Kidney glomerular epithelial cell (primary cell): ENCODE measurements at places on chromosomes 3 and 15.

DNA sequence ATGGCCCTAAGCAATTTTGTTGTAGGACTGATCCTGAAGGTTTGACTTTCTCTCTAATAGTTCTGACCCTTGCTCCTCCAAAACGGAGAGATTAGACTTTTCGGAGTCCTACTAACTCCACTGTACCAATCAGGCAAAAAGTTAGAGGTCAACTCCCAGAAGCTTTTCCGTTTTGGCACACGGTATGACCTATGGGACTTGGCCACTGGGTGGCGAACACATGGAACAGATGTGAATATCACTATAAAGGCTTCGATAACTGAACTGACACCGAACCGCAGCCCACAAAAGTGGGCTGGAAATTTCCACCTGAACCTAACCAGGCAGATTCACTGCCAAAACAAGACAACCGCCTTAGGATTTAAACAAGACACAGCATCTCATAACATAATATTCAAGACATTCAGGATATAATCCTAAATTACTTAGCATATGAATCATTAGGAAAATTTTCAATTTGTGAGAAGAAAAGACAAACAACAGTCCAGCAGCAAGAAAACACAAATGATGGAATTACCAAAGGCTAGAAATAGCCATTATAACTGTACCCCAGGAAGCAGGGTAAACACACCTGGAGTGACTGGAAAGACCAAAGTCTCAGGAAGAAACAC is 12.2 kb upstream of the TM2D3 start:
- no peak for DNase-seq

GRCh38 chr3:140917772-140918171 is 23.9 kb upstream of the SLC25A36 start:
- no peak for DNase-seq

DNA sequence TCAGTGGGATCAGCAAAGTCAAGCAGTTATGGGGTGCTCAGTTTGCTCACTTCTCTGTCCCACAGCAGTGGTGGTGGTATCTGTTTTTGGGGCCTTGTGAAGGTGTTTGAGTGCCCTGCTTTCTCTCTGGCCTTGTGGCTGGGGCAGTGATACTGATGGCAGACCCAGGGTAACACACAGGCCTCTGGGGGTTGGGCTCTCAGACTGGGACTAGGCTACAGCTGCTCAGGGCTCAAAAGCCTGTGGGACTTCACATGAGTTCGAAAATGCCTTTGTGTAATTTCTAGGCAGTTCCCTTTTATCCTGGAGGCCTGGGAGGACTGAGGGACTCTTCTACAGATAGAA is 75.3 kb downstream of the STXBP5L start:
- DNase-seq: no peak

DNA sequence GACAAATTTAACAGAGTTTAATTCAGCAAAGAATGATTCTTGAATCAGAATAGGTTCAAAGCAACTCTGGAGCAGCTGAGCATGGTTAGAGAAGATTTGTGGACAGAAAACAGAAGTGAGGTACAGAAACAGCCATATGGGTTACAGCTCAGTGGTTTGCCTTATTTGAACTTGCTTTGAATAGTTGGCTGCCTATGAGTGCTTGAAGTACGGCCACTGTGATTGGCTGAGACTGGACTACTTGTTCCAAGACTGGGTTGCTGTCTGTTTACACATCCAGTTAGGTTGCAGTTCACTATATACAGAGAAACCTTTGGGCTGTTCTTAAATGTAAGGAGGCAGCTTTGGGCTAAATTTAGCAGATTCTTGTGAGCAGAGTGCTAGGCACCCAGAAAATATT is 79.4 kb upstream of the CADPS start:
- no peak for DNase-seq

DNA sequence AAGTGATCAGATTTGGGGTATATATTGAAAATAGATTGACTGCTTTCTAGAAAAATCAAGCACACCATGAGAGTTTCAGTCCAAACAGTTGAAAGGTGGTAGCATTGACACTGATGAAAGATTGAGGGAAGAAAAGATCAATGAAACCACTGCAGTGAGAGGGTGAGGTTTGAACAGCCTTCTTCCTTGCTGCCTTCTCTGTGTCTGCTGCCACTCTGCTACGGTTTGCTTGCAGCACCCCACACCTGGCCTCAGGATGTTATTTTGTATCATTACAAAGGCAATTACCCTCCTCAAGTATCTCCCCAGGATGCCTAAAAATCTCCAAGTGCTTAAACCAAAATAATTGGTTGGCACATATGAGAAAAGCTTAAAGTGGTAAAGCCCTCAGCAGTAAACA is 683.6 kb upstream of the ARPP21 start:
- no peak for DNase-seq

- no peak for DNase-seq
Observed at GRCh38 chr3:196365736-196366135, 27.5 kb upstream of the TM4SF19 start.
